ENCODE measurements at places on chromosomes 7 and 10. TPM values are rescaled to one million over a fixed set of nuclear protein-coding genes. Genes with fewer than 3 reads are reported as not detected.

- no peaks in the 10 kb centered on the region for H3K27me3 ChIP-seq
- H3K4me1 ChIP-seq = peaks cover 9% of the 10 kb centered on the region
- H3K4me3 ChIP-seq = no peak overlapping the region
- DNase-seq = peak; percentile 12
- H3K27ac ChIP-seq = no peak overlapping the region
- H3K36me3 ChIP-seq = no peaks in the 10 kb centered on the region
Measured at GRCh38 chr7:924541-925231, 29.8 kb downstream of the ADAP1 start.

DNA sequence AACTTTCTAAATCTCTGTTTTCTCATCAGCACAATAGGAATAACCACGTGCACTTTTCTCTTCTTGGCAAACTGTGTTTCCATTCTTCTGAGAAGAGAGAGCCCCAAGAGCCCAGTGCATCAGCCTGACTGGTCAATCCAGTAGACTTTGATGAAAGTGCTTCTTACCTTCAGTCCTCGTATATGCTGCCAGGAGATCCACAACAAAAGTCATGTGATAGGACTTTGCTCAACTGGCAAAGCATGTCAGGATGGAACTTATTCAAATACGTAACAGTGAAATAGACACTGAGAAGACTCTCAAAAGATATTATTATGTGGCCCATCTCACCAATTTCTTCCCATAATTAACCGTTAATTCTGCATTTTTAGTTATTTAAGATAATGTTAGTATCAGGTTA, 1031.5 kb upstream of the LRRTM3 start:
- no peaks in the 10 kb centered on the region for H3K4me1 ChIP-seq
- no peaks in the 10 kb centered on the region for H3K36me3 ChIP-seq
- no peaks in the 10 kb centered on the region for H3K27me3 ChIP-seq
- no peak overlapping the region for H3K27ac ChIP-seq

- no peak overlapping the region for H3K27ac ChIP-seq
- H3K4me3 ChIP-seq = no peak overlapping the region
- H3K27me3 ChIP-seq = no peaks in the 10 kb centered on the region
- no peaks in the 10 kb centered on the region for H3K4me1 ChIP-seq
Measured at GRCh38 chr7:92131764-92132330, 2.4 kb downstream of the CYP51A1 start.

- H3K27ac ChIP-seq = peak overlapping the region; percentile 93
- no peak overlapping the region for H3K4me3 ChIP-seq
- peak; percentile 92 for DNase-seq
- peaks cover 59% of the 10 kb centered on the region for H3K4me1 ChIP-seq
Measured at GRCh38 chr10:119316729-119317097, 109.3 kb downstream of the GRK5 start.

DNA sequence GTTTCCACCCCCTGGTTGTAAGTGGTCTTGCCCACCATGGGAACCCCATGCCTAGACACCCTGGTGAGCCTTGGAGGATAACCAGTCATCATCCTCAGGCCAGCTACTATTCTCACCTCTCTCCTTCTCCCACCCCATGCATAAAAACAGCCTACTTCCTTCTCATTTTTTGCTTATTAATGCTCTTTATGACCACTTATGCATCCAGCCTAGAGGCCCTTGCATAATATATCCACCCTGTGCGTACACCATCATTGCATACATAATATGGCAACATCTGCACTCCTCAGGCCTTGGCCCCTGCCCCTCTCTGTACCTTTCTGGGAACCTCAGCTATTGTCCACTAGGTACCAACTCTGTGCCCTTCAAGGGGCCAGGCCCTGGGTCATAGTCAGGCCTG, 91.0 kb downstream of the CDH23 start:
- no peak for DNase-seq
- H3K4me1 ChIP-seq = no peaks in the 10 kb centered on the region
- no peak overlapping the region for H3K4me3 ChIP-seq
- no peak overlapping the region for H3K27ac ChIP-seq
- peaks cover 31% of the 10 kb centered on the region for H3K27me3 ChIP-seq

GRCh38 chr10:69837261-69837660, 35.6 kb downstream of the COL13A1 start:
- H3K4me1 ChIP-seq = peaks cover 36% of the 10 kb centered on the region
- H3K4me3 ChIP-seq = no peak overlapping the region
- DNase-seq = no peak
- no peaks in the 10 kb centered on the region for H3K27me3 ChIP-seq
- H3K36me3 ChIP-seq = no peaks in the 10 kb centered on the region
- no peak overlapping the region for H3K27ac ChIP-seq

DNA sequence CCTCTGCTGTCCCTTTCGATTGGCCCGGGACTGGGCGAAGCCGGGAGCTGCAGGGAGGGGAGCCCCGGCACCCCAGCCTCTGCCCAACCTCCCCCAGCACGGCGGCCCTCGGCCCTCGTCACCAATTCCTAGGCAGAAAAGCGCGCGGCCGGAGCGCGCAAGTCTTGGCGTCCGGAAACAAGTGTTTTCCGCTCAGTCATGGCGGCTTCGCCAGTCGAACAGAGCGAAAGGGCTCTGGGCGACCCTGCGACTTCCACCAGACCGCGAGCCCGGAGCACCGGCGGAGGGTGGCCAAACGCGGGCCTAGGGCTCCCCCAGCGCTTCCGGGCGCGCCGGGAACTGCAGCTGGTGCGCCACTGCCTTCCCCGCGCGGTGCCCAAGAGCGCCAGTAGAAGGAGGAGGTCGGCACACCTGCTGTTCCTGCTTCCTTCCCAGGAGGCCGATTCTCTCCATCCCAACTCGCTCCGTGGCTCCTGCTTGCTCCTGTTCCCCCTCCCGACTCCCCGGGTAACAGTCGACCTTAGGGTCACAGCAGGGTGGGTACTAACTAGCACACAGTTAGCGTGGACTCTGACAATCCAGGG, 729.9 kb downstream of the ZWINT start:
- no peak overlapping the region for H3K27ac ChIP-seq
- H3K27me3 ChIP-seq = no peaks in the 10 kb centered on the region
- no peaks in the 10 kb centered on the region for H3K4me1 ChIP-seq
- H3K4me3 ChIP-seq = no peak overlapping the region
- DNase-seq = no peak
- no peaks in the 10 kb centered on the region for H3K36me3 ChIP-seq

DNA sequence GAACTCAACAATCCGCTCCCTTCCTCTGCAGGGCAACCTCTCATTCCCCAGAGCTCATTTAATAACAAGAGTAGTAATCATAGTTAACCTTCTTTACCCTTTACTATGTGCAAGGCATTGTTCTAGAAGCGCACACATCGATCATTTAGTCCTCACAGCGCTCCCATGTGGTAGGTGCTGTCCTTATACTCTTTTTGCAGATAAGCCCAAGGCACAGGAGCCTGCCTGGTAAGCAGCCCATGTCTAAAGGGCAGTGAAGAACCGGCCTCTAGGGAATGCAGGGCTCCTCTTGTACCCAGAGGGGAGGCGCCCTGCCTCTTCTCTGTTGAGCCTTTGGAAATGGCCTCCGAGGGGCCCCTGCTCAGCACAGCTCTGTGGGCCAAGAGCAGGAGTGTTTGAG, 14.3 kb downstream of the CHST3 start:
- H3K36me3 ChIP-seq = no peaks in the 10 kb centered on the region
- no peak for DNase-seq
- H3K4me1 ChIP-seq = peaks cover 47% of the 10 kb centered on the region
- H3K27me3 ChIP-seq = no peaks in the 10 kb centered on the region

DNA sequence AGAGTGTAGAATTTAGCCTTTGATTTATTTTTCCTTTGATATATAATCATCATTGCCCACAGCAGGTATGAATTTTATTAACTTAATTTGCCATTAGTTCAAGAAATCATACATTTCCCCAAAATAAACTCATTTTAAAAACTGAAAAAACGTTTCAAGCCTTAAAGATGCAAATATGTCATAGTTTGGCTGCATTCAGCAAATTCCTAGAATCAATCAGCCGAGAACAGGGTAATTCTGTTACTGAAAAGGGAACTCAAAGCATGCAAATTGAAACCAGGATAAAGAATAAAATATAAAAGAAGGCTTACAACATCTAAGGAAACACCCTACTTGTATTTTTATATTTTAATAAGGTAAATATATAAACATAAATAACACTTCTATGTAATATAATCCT, 233.8 kb upstream of the PRKCQ start:
- no peaks in the 10 kb centered on the region for H3K4me1 ChIP-seq
- no peak for DNase-seq
- no peak overlapping the region for H3K4me3 ChIP-seq
- H3K36me3 ChIP-seq = no peaks in the 10 kb centered on the region
- H3K27ac ChIP-seq = no peak overlapping the region

DNA sequence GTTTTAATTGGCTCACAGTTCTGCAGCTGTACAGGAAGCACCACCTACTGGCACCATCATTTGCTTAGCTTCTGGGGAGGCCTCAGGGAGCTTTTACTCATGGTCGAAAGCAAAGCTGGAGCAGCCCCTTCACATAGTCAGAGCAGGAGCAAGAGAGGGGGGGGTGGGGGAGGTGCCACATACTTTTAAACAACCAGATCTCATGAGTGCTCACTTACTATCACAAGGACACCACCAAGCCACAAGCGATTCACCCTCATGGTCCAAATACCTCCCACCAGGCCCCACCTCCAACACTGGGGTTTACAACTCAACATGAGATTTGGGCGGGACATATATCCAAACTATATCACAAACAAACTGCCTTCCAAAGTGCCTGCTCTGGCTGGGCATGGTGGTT, 31.7 kb upstream of the SLC18A3 start:
- H3K4me1 ChIP-seq = no peaks in the 10 kb centered on the region
- H3K4me3 ChIP-seq = no peak overlapping the region
- no peaks in the 10 kb centered on the region for H3K36me3 ChIP-seq
- no peak overlapping the region for H3K27ac ChIP-seq
- DNase-seq = no peak

GRCh38 chr7:36564489-36564888, 159.8 kb downstream of the AOAH start:
- DNase-seq = no peak
- no peak overlapping the region for H3K27ac ChIP-seq
- no peaks in the 10 kb centered on the region for H3K4me1 ChIP-seq
- H3K36me3 ChIP-seq = no peaks in the 10 kb centered on the region
- peaks cover 2% of the 10 kb centered on the region for H3K27me3 ChIP-seq

DNA sequence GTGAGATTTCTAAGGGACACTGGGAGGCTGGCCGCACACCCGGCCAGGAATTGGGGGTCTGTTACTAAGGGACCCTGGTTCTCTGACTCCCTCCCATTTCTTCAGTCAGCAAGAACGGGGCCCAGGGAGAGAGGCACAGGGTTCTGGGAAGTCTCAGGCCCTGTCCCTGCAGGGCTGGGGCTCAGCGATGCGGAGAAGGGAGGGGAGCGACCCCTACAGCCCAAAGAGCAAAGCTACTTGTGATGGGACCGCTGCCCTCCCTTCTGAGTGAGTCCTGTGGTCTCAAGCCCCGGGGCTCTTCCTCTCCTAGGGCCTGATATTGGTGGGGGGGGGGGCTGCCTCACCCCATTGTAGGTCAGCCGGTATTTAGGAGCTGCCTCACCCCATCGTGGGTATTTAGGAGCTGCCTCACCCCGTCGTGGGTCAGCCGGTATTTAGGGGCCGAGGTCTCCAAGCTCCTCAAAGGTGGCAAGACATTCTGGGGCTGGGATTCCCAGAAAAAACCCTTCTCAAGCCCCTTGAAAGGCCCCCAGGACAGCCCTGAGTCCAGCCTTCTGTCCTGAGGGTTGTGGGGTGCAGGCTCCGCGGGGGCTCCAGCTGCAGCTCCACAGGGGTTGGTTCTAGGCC, 16.9 kb upstream of the NKX6-2 start:
- peaks cover 15% of the 10 kb centered on the region for H3K27me3 ChIP-seq
- H3K4me3 ChIP-seq = no peak overlapping the region
- H3K27ac ChIP-seq = no peak overlapping the region
- H3K4me1 ChIP-seq = no peaks in the 10 kb centered on the region

- H3K4me1 ChIP-seq = peaks cover 8% of the 10 kb centered on the region
- no peak for DNase-seq
- no peak overlapping the region for H3K27ac ChIP-seq
- no peaks in the 10 kb centered on the region for H3K36me3 ChIP-seq
- no peak overlapping the region for H3K4me3 ChIP-seq
Measured at GRCh38 chr10:5470062-5470751, 29.2 kb downstream of the CALML5 start.

DNA sequence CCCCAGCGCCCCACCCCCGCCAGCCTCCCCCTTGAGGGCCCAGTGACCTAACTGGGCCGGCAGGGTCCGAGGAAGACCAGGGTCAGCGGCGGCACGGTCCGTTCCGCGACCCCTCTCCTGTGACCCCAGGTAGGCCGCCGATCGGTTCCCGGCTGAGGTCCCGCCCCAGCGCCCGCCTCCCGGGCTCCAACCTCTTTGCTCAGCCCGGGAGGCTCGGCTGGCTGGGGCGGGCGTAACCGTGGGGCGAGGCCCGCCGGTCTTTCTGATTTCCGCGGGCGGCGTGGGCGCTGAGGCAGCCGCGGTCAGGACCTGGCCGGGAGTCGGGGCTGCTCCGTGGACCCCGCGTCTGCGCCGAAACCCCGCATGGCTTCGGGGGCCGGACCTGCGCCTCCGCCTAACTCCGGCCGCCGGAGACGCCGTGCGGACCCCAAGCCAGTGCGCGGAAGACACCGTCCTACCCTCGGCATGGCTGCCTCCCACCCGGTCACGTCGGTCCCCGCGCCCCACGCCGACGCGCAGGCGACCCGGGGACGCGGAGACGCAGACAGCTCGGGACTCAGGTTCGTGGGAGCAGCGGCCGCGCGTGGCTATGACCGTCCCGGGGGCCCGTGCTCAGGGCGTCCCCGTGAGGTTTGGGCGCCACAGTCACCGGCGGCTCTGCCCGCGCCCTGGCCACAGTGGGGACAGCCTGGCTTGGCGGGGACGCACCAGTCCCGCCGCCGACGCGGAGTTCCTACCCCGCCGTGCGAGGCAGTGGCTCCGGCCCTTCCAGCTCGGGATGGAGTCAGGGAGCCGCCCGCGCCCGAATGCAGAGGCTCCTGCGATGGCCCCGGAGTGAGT, 1.0 kb upstream of the VENTX start:
- no peak for DNase-seq
- no peak overlapping the region for H3K27ac ChIP-seq
- peaks cover 80% of the 10 kb centered on the region for H3K27me3 ChIP-seq
- H3K4me3 ChIP-seq = no peak overlapping the region
- H3K4me1 ChIP-seq = peaks cover 5% of the 10 kb centered on the region
- no peaks in the 10 kb centered on the region for H3K36me3 ChIP-seq

- H3K36me3 ChIP-seq = no peaks in the 10 kb centered on the region
- no peak overlapping the region for H3K4me3 ChIP-seq
- H3K27me3 ChIP-seq = peaks cover 49% of the 10 kb centered on the region
- DNase-seq = no peak
Measured at GRCh38 chr7:29565982-29566746, 2.5 kb downstream of the PRR15 start.

DNA sequence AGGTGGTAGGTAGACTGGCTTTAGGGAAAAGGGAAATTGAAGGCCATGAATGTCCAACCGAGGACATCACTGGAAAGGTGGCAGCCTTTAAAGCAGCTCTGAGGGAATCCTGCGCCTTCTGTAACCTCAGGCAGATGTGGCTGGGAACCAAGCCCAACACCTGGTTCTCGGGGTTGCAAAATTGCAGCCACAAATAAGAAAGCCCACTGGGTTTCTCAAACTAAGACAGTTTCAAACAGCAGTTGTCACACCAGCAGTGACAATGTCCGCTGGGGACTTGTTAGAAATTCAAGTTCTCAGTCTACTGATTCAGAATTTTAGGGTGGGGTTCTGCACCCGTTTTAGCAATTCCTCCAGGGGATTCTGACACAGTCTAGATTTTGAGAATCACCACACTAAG, 42.7 kb upstream of the STEAP1B start:
- DNase-seq = no peak
- no peaks in the 10 kb centered on the region for H3K36me3 ChIP-seq
- no peaks in the 10 kb centered on the region for H3K4me1 ChIP-seq
- H3K4me3 ChIP-seq = no peak overlapping the region

The PLEKHS1 gene
- not detected for total RNA-seq

The NEURL1 gene
- 0.28 TPM for total RNA-seq

The IL6 gene
- 18.3 TPM for total RNA-seq

The MBL2 gene
- total RNA-seq = not detected

The SRRT gene
- total RNA-seq = 41.4 TPM

The PTPRE gene
- 0.56 TPM for total RNA-seq

The CFAP58 gene
- 0.83 TPM for total RNA-seq

The MSS51 gene
- 1.1 TPM for total RNA-seq

The GNGT1 gene
- not detected for total RNA-seq

Data from IMR-90 (cell line).